ENCODE measurements at places on chromosomes 12 and 14.

DNA sequence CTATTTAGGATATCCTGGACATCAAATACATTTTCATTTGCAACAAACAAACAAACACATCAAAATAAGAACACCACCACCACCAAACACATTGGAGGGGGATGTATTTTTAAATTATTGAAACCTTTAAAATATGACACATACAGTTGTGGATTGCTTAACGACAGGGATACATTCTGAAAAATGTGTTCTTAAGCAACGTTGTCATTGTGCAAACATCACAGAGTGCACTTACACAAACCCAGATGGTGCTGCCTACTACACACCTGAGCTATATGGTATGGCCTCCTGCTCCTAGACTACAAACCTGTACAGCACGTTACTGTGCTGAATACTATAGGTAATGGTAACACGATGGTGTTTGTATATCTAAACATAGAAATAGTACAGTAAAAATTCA, 19.4 kb downstream of the PYGL start:
- DNase-seq = no peak

DNA sequence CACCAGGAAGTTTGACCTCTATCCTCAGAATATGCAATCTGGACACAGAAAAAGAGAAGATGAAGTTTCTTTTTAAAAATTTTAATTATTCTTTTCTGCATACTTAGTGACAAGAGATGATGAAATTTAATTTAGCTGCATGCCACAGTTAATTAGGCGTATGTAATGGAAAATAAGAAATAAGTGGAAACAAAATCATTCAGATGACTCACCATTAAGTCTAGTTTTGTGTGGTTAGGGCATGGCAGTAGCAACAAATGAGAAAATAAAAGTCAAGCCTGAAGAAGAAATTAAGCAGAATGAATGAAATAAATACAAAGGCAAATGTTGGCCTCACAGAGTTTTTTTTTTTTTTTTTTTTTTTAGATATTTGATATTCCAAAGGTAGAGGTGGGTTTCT, 30.9 kb upstream of the KLRD1 start:
- DNase-seq = no peak

GRCh38 chr12:32541754-32542374, 137.2 kb upstream of the DNM1L start:
- DNase-seq = no peak

DNA sequence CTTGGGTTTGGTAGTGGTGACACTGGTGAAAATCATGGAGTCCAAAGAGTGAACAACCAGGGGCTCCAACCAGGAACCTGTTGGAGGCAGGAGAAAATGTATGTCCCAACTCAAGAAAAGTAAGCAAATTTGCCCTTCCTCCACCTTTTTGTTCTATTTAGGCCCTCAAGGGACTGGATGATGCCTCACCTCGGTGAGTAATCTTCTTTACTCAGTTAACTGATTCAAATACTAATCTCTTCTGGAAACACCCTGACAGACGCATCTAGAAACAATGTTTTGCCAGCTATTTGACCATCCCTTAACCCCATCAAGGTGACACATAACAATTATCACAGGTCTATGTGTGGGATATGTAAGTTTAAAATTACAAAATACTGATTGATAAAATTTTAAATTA, 272.4 kb upstream of the FOXG1 start:
- DNase-seq = no peak

DNA sequence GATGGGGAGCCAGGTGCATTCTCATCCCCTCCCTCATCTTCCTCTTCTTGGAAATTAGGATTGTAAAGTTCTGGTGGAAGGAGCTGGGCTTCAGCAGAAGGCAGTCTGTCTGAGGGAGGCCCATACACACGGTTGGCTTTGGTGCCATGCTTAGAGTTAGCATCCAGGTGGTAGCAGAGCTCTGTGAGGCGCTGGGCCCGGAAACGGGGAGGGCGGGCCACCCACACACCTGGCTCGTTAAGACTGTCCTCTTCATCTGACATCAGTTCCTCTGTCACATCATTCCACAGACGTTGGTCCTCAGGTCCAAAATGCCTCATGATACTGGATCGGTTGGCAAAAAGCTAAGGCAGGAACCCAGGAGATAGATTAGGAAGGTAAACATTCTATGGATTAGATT, 4.9 kb upstream of the AJUBA start:
- no peak for DNase-seq

DNA sequence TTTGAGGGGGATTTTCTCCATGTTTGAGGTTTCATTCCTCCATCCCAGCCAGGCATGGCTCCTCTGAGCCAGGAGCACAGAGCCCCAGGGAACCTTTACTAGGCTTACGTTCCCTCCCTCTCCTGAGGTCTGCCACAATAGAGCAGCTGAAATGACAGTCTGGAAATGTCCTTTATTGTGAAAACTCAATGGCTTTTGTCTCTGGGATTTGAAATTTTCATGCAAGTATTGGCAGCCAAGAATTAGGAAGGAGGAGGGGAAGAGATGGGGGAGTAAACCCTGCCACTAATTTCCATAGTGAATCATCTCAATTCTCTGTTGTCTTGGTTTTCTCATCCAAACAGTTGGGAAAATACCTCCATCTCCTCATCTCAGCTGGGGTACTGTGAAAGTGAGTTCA, 2.6 kb upstream of the PLEKHG3 start:
- no peak for DNase-seq

Measured in amniotic stem cell (primary cell).